Cerebellar nuclear complex (tissue), 1 donor: ENCODE measurements at places on chromosomes 16 and 17.

DNA sequence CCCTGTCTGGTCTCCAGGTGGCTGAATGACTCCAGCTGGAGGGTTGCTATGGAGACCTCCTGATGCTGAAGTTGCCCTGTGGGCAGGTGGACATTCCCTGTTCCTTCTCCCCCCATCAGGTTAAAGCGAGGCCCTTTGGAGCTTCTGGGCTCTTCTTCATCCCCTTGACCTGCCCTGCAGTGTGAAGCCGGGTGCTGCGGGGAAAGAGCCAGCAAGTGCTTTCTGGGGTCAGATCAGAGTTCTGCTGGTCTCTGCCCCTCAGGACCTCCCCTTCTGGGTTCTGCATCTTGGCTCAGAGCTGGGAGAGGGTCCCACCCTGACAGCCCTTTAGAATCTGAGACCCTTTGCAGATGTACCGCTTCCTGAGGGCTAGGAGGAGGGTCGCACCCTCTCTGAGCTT is 25.1 kb downstream of the NKD1 start:
- DNase-seq = no peak

DNA sequence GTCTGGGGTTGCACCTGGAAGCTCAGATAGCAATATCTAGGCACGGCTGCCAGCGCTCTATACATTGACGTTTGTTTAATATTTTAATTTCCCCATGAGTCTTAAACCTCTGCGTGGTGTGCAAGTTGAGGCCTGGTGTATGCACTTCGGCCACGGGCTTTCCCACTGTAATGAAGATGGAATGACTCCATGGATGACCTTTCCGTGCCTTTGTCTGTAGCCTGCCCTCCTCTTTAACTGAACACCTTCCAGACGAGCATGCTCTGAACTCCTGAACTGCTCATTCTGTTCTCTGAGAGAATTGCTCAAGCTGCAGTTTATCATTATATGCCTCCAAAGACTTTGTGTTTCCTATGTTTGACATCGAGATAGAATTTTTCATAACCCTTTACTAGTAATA is 438.8 kb downstream of the WWOX start:
- no peak for DNase-seq

- DNase-seq = no peak
Observed at GRCh38 chr17:67156269-67157199, 88.5 kb downstream of the HELZ start.

DNA sequence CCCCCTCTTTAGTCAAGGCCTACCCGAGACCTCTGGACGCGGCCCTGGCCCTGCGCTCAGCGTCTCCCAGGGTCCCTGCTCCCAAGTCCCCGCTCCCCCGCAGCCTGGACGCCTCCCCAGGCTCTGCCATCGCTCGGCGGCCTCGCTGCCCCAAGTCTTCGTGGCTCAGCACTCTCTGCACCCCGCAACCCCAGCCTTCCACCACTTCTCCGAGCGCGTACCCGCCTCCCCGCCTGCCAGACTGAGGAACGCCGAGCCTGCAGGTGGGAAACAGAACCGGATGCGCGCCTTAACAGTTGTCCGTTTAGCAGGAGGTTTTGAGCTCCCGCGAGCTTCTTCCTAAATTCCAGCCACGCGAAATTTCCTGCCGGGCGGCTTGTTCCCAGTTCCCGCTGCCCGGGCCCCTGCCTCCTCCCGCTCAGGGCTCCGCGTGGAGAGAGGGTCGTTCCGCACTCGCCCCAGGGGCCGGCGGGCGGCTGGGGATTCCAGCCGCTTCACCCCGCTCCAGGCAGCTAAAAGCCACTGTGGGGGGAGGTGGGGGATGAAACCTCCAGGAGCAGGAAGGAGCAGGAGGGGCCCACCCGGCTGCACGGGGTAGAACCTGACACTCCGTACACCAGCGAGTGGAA is 87.7 kb downstream of the KCNJ12 start:
- DNase-seq = no peak

DNA sequence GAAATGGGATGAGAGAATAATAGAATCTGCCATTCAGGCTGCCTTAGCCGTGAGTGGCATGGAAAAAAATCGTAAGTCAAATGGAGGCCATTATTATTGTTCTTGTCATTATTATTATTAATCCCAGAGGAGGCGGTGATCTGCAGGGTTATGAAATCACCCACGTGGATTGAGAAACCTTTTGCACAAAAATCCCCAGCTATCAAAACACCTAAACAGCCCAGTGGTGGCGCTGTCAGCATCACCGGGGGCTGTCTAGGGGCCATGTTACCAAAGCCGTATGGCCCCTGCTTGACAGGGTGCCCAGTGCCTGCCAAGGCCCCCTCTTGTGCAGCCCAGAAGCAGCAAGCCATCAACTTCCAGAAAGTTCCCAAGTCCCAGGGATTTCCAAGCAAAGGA is 25.2 kb downstream of the CNGB1 start:
- no peak for DNase-seq

DNA sequence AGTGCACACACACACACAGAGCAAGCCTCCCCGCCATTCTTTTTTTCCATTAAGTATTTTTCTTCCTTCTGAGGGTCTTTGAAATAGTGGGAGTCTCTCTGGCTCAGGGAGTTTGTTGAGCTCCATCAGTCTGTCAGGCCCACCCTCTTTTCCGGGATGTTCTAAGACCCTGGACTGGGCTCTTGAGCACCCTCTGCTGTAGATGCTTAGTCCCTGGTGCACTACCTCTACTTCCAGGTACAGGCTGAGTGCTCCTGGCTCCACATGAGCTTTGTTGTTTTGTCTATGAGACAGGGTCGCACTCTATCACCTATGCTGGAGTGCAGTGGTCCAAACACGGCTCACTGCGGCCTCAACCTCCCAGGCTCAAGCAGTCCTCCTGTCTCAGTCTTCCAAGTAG is 20.7 kb downstream of the LIMD2 start:
- DNase-seq = no peak
